ENCODE measurements at places on chromosomes 2 and 18. TPM values are rescaled to one million over a fixed set of nuclear protein-coding genes. Genes with fewer than 3 reads are reported as not detected.
A peak's percentile ranks its signal among the peaks of the same experiment; 100 is the strongest.

DNA sequence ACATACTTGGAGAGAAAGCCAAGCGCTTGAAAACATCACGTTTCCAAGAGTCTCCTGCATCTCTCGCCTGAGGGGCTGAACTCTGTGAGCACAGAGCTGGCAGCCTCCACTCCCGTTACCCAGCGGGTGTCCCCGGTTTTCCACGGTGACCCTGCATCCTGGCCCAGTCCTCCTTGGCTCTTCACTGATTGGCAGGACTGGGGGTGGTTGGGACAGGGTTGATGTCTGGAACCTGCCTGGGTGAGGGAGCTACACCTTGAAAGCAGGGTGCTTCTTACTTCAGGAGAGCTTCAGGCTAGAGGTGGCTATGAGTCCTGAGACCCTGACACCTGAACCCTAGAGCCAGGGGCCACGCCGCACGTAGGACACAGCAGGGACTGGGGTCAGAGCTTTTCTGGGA lies 234.1 kb downstream of the DYSF start:
- DNase-seq, result peak; percentile 24
- H3K4me3 ChIP-seq, result no peak overlapping the region
- peaks cover 75% of the 10 kb centered on the region for H3K36me3 ChIP-seq
- H3K27ac ChIP-seq, result no peak overlapping the region
- H3K27me3 ChIP-seq, result no peaks in the 10 kb centered on the region

DNA sequence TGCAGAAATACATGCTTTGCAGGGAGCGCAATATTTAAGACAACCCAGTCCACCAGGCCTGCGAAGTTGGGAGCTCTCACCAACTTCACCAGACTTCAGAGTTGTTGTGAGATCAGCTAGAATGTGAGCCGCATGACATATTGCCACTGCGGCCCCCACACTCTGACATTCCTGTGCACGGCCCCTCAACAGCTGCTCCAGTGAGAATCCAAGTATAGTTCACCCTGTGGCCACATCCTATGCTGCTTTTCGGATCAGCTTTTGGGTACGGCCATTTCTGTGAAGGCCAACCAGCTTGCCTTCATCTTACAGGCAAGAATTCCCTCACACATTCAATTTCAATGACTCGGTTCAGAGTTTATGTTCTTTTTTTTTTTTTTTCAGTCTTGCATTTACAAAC lies 177.8 kb downstream of the SOX11 start:
- H3K27ac ChIP-seq, result no peak overlapping the region
- no peak for DNase-seq
- no peak overlapping the region for H3K4me3 ChIP-seq
- no peaks in the 10 kb centered on the region for H3K4me1 ChIP-seq
- no peaks in the 10 kb centered on the region for H3K27me3 ChIP-seq

Gene SMCHD1
- 66.6 TPM for polyA plus RNA-seq

GRCh38 chr18:32437100-32437834 lies 33.4 kb downstream of the GAREM1 start:
- H3K4me1 ChIP-seq, result peaks cover 13% of the 10 kb centered on the region
- H3K27ac ChIP-seq, result no peak overlapping the region
- H3K27me3 ChIP-seq, result no peaks in the 10 kb centered on the region
- no peaks in the 10 kb centered on the region for H3K36me3 ChIP-seq

Data from left lung (tissue), 14 donors.